ENCODE measurements at places on chromosomes 16 and 17.
A peak's percentile ranks its signal among the peaks of the same experiment; 100 is the strongest.

- peak; percentile 96 for DNase-seq
These were observed 55.2 kb upstream of the MRTFB start for GRCh38 chr16:14015948-14016347.

GRCh38 chr16:85601272-85601639 lies 11.9 kb upstream of the GSE1 start:
- DNase-seq, result no peak

- peak; percentile 7 for DNase-seq
These were observed 10.3 kb upstream of the AKAP10 start for GRCh38 chr17:19987897-19988296.

GRCh38 chr16:75535211-75535843 lies 581 bp downstream of the CHST5 start:
- DNase-seq, result no peak

DNA sequence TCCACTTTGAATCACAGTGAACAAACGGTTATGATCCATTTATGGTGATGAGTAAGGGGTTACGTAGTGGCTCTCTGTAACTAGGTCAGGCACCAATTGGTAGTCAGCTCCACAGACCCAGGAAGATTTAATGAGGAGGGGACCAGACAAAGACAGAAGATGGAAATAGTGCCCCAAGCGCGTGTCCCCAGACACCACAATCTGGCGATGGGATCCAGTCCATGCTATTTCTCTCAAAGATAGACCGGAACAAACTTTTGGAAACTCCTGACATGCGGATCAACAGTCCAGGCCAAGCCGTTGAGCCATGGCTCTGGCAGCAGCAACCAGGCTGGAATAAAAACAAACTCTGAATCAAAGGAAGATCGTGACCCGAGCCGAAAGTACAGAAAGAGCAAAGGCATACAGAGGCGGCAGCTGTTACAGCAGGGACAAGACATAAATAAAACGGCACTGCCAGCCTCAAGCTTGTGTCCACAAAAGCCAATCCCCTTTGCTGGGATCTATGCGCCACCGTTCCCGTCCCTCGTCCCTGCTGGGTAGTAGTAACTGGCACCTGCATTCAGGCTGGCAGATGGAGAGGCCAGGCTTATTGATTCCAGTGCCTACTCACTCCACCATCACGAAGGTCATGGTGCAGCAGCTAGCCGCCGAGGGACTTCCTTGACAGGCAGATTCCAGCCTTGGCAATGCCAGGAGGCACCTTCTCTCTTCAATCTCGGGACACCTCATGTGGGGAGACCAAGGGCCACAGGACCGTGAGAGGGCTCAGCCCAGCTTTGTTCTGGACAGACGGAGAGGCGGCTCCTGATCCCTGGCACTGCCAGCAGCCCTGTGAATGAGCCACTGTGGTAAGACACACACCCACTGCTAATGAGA lies 50.2 kb downstream of the CDH11 start:
- DNase-seq, result no peak

DNA sequence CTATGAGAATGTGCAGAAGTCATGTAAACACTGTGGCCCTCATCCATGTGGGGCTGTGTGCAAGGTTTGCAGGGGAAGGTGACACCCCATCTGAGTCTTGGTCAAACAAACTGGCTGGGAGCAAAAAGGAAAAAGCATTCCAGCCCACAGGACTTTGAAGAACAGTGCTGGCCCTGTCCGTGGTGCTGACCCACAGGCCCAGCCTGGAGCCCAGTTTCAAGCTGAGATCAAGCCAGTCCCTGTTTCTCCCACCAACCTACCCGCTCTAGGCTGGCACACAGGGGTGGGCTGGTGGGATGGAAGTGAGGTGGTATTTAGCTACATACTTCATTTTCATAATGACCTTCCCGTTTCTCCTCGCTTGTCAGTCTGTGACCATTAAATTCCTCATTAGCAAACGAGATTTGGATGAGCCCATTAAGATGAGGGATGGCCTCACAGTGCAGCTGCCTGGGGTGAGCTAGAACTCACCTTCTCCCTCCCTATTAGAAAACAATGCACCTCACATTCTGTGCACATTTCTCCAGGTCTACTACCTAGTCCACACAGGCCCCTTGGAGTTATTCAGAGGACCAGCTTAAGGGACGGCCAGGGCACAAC lies 12.6 kb upstream of the RPL38 start:
- DNase-seq, result no peak

All from inflammatory macrophage (primary cell).